ENCODE measurements at places on chromosomes 3 and 15.

GRCh38 chr3:33360136-33360825, 79.9 kb downstream of the UBP1 start:
- no peak for DNase-seq

DNA sequence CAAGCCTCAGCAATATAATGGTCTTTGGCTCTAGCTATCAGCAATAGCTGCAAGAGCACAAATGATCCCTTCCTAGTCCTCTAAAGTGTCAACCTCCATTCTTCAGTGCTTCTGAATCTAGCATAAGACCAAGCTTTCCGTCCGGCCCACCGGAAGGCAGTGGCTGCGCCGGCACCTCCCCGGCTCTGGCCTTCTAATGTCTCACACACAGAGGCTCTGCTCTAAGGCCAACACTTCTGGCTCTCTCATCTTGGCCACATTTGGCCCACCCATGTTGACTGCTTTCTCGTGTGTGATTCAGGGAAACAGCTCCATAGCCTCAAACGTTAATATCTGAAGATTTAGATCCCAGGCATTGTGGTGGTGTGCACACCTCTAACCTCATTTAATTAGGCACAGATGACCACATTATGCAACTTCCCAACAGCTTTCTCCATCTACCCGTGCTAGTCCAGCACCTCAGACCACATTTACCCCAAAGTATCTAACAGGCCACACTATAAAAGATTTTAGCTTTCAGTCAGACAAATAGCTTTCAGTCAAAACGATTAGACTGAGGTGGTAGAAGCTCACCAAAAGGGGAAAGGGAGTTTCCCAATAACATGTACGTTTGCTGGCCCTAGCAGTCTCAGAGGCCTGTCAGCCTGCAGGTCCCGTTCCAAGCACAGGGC, 19.3 kb downstream of the SLC51A start:
- no peak for DNase-seq

DNA sequence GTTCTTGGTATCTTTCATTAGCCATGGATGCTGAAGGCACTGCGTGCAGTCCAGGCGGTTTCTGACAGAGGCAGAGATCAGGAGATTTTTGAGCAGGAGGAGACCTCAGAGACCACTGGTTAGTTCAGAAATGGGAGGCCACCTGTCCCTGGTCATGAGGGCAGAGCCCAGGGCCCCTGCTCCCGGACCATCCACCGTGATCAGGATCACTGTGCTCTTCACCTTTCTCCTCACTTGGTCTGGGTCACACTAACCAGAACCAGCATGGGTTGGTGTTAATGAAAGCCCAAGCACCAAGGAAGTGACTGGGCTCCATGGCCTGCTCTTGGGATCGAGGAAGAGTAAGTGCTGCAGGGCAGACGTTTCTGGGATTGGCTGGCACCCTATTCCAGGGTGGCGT, 42.0 kb upstream of the HACD2 start:
- DNase-seq, result no peak

- no peak for DNase-seq
Observed at GRCh38 chr3:171812811-171813210, 2.5 kb upstream of the PLD1 start.

DNA sequence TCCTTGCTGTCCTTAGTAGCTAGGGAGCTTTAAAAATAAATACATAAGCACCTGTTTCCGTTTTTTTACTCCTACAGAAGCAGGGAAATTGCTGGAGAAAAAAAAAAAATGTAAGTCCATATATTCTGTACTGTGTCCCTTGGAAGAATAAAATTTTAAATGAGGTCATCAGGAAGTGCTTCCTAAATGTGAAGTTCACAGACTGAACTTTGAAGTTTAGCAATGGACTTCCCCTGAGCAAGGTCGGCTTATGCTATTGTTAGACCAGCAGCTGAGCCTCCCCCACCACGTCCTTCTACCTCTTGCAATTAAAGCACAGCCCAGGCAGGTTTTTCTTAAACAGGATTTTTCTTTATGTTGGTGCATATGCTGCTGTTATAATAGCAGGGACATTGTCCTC, 26.3 kb downstream of the LIPC start:
- no peak for DNase-seq

DNA sequence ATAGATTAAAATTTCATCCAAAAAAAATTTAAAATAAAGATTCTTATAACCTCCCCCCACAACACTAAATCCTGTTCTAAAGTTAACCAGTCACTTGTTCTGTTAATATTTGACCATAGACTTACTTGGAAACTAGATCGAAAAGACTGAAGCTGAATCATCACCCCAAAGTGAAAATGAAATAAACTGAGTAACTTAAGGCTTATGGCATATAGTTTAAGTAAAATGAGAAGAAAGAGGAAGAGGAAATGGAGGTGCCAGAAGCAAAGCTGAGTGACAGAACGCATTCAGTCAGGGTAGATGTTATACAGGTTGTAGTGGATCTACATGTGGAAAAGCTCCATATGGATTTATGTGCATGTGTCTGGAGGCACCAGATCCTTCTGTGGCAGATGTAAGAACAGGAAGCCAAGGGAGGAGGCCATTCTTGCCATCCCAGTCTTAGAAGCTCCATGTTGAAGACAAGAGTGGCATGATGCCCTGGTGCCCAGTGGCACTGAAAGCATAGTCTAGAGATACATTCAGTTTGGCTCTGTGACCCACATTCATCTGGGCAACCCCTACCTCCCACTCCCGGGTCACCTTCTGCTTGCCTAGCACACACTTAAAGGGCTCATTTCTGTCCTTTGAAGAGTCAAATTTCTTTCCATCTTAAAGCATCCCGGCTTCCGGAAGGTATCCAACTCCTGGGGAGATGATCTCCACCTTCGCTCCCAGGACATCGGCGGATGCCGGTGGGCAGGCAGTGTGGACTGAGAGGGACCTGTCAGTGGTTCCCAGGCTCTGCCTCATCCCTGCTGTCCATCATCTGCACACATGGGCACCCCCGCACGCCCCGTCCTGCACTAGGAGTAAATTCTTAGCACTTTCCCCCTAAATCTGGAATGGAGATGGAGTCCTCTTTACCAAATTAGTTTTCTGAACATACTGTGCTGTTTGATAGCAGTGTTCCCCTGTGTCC, 90.8 kb downstream of the NEO1 start:
- DNase-seq, result no peak

GRCh38 chr15:81331600-81331999, 7.7 kb upstream of the STARD5 start:
- no peak for DNase-seq

DNA sequence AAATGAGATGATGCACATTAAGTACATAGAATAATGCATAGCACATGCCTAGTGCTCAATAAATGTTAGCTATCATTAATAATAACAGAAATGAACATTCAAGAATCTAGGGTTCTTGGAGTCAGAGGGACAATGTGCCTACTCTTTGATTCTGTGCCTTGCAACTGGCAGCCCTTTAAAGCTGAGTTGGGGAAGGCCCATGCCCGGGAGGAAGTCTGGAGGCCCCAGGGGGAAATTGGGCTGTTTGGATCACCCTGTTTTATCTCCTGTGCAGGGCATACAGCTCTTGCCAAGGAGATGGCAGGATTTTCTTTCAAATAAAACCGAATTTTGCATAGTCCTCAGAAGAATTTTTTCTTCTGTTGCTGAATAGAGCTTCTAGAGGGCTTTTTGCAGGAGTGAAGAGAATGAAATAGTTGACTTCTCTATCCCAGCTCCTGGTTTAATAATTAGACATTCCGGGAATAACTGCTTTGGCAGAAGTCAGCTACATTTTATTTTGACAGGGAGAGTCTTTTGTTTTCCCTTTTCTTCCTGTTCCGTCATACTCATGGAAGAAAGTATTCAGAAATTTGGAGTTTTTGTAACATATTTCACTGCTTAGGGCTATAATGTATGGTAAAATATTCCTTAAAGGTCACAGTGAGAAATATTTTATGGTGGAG, 18.0 kb upstream of the KCNAB1 start:
- DNase-seq, result no peak

All from activated naive CD8-positive, alpha-beta T cell treated with anti-CD3 and anti-CD28 coated beads for 36 hours (primary cell).